ENCODE measurements at places on chromosomes 2 and 18.

- peak; percentile 98 for DNase-seq
These were observed 380.4 kb downstream of the TNS1 start for GRCh38 chr2:217622205-217623060.

- DNase-seq = no peak
These were observed 1.0 kb upstream of the OSR1 start for GRCh38 chr2:19359456-19359855.

GRCh38 chr2:62222674-62223073 lies 26.8 kb downstream of the B3GNT2 start:
- no peak for DNase-seq

DNA sequence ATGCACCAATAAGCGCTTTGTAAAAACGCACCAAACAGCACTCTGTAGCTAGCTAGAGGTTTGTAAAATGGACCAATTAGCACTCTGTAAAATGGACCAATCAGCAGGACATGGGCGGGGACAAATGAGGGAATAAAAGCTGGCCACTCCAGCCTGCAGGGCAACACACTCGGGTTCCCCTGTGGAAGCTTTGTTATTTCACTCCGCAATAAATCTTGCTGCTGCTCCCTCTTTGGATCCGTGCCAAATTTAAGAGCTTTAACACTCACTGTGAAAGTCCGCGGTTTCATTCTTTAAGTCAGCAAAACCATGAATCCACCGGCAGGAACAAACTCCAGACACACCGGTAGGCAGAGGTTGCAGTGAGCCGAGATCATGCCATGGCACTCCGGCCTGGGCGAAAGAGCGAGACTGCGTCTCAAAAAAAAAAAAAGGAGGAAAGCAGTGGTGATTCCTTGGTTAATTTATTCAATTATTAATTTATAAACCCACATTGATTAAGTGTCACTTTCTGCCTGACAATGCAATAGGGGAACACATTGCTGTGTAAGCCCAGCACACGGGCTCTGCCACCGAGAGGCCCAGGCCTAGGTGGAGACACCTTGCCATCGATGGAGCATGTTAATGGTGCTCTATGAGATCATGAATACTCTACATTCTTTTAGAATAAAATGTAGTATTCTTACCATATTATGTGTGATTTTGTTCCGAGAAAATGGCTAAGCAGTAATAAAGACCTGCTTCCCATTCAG lies 687.6 kb upstream of the HS6ST1 start:
- DNase-seq = peak; percentile 6

DNA sequence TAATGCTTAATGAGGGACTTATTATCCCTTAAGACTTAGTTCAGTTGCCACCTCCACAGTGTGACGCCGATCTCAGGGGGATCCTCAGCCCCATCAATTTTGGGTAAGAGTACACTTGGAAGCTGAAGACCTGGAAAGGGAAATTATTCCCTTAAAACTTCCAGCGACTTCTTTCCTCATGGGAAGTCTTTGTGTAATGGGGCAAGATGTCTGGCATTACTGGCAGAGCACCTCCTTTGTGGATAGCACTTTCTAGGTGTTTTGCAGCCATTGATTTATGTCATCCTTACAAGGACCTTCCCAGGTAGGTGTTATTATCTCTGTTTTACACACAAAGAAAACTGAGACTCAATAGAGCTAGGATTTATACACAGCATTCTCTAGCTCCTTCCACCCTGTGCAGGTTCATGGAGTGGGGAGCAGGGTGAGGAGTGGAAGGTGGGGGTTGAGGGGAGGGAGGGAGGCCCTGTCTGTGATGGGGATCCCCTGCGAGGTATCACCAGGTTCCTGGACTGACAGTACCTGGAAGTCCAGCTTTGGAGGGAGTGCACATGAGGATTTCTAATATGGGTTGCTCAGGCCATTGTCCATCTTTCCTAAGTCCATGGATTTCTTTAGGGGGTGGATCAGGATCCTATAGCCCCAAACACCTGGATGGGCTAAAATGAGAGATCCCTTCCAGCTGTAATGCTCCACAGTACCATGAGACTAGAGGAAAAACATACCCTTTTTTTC lies 79.4 kb downstream of the MYCN start:
- DNase-seq = no peak

GRCh38 chr2:65383541-65384488 lies 48.6 kb downstream of the SPRED2 start:
- peak; percentile 86 for DNase-seq

GRCh38 chr18:36950960-36951359 lies 122.0 kb downstream of the KIAA1328 start:
- no peak for DNase-seq

DNA sequence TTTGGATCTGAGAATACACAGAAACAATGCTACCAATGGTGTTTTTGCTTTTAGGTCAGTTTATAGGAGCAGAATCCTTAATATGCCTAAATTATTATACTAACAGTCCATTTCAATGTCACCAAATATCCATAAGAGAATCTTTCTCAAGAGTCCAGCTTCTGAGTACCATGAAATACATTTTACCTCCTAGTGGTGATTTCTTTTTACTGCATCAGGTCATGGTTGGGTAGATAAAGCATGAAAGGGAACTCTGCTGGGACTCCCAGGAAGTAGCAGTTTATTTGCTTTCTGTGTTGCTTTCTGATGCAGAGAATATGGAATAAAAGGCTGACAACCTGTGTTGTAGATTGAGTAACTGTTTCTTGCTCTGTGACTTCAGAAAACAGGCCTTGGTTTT lies 115.6 kb downstream of the PPP1R1C start:
- DNase-seq = no peak

GRCh38 chr2:65495251-65495877 lies 63.0 kb upstream of the SPRED2 start:
- peak; percentile 89 for DNase-seq

GRCh38 chr18:61595615-61596251 lies 262.5 kb downstream of the CDH20 start:
- peak; percentile 63 for DNase-seq

DNA sequence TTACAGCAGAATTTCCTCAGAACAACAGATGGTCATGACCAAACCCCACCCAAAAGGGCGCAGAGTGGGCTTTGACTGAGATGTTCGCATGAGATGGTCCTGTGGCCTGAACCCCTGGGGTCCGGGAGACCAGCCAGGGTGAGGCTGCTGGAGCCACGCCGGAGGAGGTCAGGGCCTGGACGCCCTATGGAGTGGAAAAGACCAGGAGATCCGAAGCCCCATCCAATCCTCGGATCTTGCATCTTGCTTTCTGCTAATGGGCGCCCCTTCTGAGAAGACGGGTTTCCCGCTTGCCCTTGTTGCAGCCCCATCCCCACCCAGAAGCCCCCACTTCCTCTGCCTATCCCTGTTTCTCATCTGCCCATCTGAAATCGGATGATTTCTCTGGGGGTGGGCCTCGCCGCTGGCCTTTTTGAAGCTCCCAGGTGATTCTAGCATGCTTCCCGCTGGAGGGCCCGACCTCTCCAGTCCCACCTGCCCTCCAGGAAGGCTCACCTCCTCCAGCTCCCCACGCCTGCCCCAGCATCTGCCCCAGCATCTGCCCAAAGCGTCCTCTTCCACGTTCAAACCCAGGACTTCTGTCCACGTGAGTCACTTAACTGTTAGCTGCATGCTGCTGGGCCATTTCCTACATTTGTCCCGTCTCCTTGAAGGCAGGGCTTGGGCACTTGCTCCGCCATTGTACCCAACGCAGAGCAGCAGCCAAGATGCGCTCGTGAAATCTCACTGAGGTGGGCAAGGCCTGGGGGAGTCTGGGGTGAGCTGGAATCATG lies 4.3 kb upstream of the CNDP1 start:
- DNase-seq = no peak

DNA sequence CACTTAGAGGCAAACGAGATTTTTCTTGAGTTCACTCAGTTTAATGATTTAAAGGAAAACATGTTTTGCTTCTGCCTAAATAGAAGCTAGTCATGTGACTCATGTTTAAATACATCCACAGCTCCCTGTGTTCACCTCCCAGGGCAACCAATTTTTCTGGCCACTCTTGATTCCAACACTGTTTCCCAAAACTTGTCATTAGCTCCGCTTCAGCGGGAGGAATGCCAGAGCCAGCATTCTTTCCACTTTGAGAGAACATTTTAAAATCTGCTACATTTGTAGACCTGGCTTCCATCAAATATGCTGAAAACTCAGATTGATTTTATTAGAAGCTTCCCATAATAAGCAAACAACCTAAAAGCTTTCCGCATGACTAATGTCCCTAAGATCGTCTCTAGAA lies 2.8 kb upstream of the CYS1 start:
- DNase-seq = peak; percentile 74

DNA sequence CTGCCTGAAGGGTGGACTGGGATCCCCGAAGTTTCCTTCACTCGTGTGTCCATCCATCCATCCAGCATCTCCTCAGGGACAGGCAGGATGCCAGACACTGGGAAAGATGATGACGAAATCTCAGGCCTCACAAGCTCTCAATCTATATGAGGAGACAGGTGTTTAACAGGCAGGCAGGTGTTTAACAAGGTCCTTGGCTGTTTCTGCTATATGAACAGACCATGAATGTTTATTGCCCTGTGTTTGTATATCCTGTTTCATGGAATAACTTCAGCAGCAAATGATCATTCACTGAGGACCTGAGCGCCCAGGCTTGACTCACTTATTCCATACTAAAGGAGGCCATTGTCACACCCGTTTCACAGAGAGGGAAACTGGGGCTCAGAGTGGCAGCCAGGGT lies 685.8 kb upstream of the HS6ST1 start:
- DNase-seq = no peak

- DNase-seq = peak; percentile 97
These were observed 51.4 kb downstream of the EMILIN2 start for GRCh38 chr18:2898186-2898640.

DNA sequence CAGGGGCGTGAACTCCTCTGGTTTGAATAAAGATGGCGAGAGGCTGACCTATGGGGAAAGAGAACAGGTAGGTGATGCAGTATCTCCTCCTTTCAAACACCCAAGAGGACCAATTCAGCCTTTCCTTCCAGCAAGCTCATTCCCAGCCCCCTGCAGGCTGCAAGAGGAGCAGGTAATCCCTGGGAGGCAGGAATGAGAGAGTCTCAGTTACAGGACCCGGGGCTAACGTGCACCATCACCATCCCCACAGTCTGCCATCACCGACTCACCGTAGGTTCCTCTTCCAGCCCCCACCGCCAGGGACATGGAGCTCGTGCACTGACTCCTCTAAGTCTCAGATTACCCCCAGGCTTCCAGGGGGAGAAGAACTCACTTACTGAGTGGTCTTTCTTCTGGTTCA lies 26.7 kb downstream of the XDH start:
- no peak for DNase-seq

DNA sequence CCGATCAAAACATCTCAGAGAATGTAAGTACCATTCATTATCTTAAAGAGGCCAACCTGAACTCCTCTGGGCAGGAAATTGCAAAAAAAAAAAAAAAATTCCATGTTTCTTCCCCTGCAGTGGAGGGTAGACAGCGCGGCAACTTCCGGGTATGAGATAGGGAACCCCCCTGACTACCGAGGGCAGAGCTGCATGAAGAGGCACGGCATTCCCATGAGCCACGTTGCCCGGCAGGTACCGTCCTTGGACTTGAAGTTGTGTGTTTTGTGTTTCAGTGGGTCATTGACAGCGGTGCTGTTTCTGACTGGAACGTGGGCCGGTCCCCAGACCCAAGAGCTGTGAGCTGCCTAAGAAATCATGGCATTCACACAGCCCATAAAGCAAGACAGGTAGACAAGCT lies 7.2 kb downstream of the ACP1 start:
- DNase-seq = no peak

GRCh38 chr2:98343285-98343684 lies 3.0 kb upstream of the CNGA3 start:
- DNase-seq = no peak

DNA sequence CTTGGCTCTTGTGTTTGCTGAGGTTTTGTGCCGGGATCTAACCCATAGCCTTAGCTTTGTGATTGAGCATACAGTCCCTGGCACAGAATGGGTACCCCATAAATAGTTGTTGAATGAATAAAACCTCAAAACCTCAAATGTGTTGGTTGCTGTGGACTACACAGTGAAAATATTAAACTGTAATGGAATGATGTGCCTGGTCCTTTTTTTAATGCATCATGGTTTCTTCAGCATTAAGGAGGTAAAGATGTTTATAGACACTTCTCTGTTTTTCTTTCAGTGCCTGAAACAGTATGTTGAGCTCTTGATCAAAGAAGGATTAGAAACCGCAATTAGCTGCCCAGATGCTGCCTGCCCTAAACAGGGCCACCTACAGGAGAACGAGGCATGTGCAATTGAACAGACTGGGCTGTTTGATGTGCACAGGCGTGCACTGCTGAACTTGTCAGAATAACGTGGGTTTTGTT lies 97.0 kb downstream of the RNF144A start:
- DNase-seq = no peak

- no peak for DNase-seq
These were observed 117.4 kb downstream of the CELF4 start for GRCh38 chr18:37447962-37448888.

GRCh38 chr2:195863564-195863963 lies 205.1 kb downstream of the DNAH7 start:
- DNase-seq = peak; percentile 10

- DNase-seq = peak; percentile 27
These were observed 60.7 kb upstream of the KIF5C start for GRCh38 chr2:148814143-148814859.

GRCh38 chr2:168314236-168314635 lies 66.8 kb upstream of the STK39 start:
- DNase-seq = no peak

- no peak for DNase-seq
These were observed 42.4 kb downstream of the TMEM18 start for GRCh38 chr2:634636-635388.

DNA sequence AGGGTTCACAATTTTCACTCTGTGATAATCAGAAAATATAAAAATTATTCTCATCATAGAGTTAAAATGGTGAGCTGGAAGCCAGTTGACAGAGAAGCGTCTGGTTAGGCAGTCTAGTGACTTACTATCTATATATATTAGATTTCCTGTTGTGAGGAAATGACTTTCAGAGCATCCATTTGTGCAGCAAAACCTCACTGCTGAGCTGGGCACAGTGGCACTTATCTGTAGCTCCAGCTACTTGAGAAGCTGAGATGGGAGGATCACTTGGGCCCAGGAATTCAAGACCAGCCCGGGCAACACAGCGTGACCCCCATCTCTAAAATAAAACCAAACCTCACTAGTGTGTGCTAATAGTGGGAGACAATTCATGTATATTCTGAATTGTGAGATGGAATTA lies 7.2 kb upstream of the KIAA2012 start:
- no peak for DNase-seq

DNA sequence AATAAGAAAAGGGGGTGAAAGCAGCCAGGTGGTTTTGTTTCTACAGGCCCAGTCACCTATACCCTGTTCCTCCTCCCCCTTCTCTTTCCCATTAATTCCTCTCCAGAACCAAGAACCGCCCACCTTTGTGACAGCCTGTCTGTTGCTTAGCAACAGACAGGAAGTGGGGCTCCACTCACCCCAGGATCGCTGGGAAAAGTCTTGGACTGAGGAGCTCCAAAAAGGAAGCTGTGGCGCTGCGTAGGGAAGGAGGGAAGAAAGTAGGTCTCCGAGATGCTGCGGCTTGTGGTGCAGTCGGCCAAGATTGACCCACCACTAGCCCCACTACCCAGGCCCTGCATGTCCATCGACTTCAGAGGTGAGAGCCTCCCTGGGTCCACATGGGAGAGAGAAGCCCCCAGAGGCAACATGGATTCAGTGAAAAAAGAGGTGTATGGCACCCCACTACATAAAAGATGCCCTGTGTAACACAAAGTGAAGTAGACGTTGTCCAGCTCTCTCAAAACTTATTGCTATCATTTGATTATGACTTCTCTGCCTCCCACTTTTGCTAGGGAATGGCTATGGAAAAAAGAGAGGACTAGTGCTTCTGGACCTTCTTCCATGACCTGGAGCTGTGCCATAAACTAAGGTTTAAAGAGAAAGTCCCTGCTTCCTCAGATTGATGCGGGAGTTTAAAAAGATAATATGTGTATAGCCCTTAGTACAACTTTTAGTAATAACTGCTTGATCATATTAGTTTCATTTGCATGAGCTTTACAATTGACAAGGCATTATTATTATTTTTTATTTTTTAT lies at the start of gene FER1L5:
TSS of gene FER1L5 (plus strand) at position 201 of the 797 bp plus-strand sequence. CDS start at position 274, 73 bp downstream.
- DNase-seq = peak; percentile 85
